BJ (cell line): ENCODE measurements at places on chromosomes 7 and 10.

- DNase-seq: no peak
Measured at GRCh38 chr10:109877546-109877945, 45.8 kb downstream of the XPNPEP1 start.

DNA sequence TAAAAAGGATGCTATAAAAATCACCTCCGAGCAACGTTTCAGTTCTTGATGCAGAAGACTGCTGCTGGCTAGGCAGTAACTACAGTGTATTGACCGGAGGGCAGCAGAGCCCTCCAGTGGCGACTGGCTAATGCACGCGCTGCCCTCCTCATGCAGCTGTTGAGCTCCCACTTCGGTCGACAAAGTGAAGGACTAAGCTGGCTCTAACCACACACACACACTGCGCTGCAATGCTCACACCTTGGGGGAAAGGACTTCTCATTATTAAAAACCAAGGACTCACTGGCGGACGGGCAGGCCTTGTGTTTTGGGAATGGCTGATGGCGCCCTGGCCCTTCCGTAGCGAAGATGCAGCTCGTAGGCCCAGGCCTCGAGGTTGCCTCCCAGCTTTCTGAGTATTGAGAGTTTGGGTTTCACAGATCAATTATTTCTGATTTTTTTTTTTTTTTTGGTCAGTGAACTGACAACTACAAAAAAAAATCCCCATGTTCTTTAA lies 120.9 kb upstream of the DIP2C start:
- no peak for DNase-seq

DNA sequence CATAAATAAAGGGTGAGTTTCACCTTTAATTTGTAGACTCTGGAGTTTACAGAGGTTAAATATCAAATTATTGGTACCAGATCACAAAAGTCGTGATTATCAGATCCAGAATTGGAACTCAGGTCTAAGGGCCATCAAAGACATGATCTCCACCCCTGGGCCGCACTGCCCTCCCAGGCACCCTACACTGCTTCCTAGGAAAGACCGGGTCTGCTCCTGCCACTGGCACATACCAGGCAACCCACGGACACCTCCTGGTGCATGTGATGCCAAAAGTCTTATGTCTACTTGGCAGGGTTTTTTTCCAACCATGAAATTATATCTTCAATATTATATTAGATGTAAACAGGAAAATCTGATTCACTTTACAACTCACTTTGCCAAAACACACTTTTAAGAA lies 452.8 kb downstream of the PTPRN2 start:
- no peak for DNase-seq

DNA sequence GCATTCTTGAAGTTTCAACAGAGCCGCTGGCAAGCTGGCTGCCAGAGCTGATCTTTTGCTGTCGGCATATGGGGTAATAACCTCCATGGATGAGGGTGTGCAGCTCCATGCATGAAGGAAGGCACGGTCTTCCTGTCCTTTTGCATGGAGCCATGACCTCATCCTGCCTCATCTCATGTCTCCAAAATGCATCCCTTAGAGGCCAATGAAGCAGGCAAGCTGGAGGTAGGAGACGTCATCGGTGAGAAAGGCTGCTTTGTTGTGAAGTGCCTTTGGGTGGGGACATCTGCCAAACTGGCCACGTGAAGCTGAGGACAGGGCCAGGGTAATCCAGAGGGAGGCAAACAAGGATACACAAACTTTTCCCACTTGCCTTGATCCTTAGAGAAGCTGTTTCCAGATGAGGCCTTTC lies 161.5 kb upstream of the TBX20 start:
- DNase-seq: no peak

DNA sequence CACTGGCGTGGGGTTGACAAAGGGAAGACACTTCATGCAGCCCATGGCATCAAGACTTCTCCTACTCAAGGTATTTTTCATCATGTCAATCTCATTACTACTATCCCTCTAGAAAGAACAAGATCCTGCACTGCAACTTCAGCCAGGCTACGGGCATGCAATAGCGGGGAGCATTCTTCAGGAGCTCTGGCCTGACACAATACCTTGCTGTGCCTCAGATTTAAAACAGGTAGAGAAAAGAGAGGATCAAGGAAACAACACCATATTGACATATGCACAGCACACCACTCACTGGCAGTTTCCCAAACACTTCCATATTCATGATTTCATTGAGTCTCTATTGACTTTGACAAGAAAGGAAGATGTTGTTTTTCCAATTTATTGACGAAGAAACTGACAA lies 51.5 kb downstream of the DOCK4 start:
- no peak for DNase-seq

- no peak for DNase-seq
Measured at GRCh38 chr7:141511316-141511675, 39.9 kb upstream of the AGK start.

DNA sequence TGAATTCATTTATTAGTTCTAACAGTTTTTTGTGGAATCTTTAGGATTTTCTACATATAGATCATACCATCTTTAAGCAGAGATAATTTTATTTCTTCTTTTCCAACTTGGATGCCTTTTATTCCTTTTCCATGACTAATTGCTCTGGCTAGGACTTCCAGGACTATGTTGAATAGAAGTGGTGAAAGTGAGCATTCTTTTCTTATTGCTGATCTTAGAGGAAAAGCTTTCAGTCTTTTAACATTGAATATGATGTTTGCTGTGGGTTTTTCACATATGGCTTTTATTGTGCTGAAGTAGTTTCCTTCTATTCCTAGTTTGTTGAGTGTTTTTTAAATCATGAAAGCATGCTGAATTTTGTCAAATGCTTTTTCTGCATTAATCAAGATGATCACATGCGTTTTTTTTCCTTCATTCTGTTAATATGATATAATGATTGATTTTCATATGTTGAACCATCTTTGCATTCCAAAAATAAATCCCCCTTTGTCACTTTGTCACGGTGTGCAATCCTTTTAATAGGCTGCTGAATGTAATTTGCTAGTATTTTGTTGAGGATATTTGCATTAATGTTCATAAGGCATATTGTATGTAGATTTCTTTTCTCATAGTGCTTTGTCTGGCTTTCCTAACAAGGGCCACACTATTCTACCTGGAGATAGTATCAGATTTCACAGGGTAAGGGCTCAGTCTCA lies 92.9 kb downstream of the ZNF467 start:
- DNase-seq: peak; percentile 25

- DNase-seq: no peak
Measured at GRCh38 chr7:17546592-17546991, 248.1 kb downstream of the AHR start.

DNA sequence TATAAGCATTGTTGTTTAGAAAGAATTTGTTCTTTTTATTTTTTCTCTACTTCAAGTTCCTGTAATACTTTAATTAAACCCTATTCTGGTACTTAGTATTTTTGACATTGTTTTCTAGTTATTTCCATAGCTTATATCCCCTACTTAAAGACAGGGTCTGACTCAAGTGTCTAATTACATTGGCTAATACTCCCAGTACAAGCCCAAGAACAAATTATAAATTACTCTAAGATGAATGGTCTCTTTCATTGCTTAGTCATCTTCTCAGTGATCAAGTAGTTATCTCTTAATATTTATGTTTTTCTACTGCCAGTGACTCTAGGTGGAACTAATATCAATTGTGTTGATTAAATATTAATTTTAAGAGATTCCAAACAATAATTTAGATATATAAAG lies 21.6 kb downstream of the AHR start:
- DNase-seq: no peak

GRCh38 chr7:150340024-150340749 lies 1.2 kb downstream of the RARRES2 start:
- DNase-seq: no peak

GRCh38 chr10:128312250-128312649 lies 186.0 kb upstream of the MKI67 start:
- no peak for DNase-seq

DNA sequence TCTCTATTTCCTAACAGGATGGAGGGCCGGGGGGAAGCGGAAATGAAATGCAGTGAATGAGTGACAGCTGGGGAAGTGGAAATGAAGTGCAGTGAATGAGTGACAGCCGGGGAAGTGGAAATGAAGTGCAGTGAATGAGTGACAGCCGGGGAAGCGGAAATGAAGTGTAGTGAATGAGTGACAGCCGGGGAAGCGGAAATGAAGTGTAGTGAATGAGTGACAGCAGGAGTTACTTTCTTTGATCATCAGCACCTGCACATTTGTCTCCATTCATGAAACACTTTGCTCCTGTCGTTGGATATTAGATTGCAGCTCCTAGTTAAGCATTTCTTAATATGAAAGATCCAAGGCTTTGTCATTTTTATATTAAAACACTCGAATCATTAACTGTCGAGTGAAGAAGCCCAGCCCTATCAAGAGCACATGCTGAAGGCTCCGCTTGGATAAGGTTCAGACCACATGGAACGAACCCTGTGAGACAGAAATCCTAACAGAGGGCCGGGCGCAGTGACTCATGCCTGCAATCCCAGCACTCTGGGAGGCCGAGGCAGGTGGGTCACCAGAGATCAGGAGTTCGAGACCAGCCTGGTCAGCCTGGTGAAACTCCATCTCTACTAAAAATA lies 406.0 kb upstream of the ADARB2 start:
- no peak for DNase-seq
